NK-92 treated with Interleukin-12 subunit alpha and Interleukin-12 subunit beta, amount 100 ng/mL, for 24 hours (cell line): ENCODE measurements at places on chromosomes 11 and 22.

GRCh38 chr11:44851496-44851895 is 99.2 kb downstream of the TP53I11 start:
- DNase-seq: no peak

DNA sequence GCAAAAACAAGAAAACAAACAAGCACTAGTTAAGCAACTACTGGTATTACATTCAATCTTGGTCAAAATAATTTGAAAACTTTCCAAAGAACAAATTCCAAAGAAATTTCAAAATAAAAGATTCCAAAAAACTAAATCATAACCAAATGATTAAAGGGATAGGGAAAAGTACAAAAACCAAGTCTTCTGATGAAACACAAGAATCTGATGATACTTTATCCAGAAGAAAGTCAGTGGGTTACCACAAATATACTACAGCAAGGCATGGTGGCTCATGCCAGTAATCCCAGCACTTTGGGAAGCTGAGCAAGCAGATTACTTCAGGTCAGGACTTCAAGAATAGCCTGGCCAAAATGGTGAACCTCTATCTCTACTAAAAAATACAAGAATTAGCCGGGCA is 59.1 kb downstream of the NUP98 start:
- DNase-seq: no peak

DNA sequence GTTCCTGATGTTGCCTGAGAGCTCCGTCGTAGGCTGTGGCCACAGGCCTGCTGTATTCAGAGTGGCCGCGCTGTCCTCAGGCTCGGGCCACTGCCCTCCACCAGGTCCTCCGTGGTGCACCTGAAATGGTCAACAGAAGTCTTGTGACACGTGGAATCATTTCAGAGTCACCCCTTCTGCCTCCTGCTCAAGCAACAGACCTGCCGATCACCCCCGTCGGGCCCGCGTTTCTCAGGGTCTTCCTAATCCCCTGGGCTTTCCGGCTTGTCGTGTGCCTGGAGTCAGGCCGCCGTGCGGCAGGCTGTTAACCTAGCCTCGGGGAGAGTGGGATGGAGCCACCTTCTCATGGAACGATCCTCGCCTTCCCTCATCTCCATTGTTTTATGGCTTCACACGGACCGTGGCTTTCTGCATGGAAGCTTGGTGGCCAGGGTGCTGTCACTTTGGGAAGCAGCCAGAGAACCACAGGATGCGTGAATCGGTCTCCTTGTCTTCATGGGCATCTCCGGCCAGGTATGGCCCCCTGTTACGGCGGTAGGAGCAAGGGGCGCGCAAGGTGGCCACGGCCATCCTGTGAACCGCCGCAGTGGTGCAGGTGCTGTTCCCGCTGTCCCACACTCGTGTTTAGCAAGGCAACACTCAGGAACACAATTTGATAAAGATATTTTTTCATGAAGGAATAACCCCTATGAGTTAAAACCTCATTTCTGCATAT is 24.1 kb downstream of the NADSYN1 start:
- DNase-seq: no peak

GRCh38 chr22:43113526-43114251 is 3.1 kb downstream of the BIK start:
- no peak for DNase-seq

GRCh38 chr22:20205964-20206708 is 55.3 kb upstream of the CCDC188 start:
- no peak for DNase-seq

- no peak for DNase-seq
Measured at GRCh38 chr11:12900496-12900895, 108.6 kb upstream of the RASSF10 start.

DNA sequence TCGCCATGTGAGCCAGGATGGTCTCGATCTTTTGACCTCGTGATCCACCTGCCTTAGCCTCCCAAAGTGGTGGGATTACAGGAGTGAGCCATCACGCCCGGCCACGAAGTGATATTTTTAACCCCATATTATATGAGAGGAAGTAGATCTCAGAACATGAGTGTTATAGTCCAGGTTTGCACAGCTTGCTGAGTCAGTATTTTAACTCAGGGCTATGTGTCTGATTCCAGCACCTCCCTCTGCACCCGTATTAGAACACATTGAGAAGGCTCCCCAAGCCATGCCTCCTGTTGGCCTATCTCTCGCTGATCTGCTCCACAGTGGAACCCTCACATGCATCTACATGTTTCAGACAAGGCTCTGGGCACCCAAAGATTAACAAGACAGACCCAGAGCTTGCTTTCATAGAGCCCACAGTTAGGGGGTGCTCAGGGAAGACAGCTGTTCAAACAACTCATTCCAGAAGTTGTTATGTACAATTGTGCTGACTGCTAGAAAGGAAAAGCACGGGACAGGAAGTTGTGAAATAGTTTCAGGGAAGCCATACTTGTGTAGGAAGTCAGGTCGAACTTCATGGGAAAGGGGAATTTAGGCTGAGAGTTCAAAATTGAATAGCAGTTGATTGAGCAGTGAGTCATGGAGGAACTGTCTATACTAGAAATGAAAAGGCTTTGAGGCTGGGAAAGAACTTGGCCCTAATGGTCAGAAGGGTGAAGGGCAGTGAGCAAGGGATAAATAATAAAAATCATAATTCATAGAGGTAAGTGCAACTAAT is 49.3 kb upstream of the CLPB start:
- no peak for DNase-seq

GRCh38 chr22:35218079-35218478 is 39.2 kb upstream of the HMGXB4 start:
- DNase-seq: no peak

- no peak for DNase-seq
Measured at GRCh38 chr11:102882389-102883024, 7.7 kb upstream of the MMP12 start.

DNA sequence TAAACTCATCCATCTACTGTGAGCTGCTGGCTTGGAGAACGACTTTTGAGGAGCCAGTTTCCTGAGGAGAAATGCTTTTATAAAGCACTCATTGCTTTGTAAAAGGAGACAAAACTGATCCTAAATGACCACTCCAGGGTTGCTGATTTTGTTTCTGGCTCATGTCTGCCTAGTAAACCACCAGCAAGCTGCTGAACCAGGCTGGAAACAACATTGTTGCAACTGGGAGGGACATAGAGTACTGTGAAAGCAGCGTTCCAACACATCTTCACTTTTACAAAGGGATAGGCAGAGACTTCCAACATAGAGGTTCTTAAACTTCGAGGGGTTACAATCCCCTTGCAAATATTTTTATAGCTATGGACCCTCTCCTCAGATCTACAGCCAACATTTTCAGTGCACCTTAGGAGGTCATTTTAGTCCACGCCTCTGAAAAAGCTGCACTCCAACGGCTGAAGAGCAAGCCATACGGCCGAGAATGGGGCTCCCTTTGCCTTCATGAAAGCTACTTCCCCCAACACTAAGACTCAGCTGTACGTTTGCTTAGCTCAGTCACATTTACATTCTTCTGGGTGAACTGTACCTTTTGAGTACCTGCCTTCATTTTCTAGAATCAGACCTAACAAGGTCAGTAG is 54.7 kb downstream of the PANX1 start:
- no peak for DNase-seq

DNA sequence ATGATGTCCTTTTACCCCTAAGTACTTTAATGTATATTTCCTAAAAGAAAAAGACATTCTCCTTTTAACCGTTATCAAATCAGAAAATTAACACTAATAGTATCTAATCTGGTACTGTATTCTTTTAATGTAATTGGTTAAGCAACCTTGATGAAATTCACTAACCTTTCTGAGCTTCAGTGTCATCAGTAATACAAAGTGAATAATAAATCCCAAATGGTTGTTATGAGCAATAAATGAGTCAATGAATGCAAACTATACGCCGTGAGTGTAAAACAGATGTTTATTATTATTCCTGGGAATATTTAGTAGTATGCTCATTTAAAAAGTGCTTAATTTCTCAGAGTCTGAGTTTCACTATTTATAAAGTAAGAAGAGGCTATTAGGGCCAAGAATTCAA is 21.5 kb downstream of the UEVLD start:
- DNase-seq: no peak

DNA sequence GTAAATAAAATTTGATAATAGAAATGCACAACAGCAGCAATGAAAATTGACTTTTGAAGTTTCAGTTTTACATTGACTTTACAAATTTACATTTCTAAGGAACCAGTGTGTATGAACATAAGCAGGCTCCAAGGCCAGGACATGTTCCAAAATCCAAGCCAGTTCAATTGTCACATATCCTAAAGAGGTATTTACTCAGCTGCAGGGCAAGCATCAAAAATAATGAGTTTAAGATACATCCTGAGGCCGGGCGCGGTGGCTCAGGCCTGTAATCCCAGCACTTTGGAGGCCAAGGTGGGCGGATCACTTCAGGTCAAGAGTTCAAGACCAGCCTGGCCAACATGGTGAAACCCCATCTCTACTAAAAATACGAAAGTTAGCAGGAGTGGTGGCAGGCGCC is 39.0 kb upstream of the AKIP1 start:
- no peak for DNase-seq

DNA sequence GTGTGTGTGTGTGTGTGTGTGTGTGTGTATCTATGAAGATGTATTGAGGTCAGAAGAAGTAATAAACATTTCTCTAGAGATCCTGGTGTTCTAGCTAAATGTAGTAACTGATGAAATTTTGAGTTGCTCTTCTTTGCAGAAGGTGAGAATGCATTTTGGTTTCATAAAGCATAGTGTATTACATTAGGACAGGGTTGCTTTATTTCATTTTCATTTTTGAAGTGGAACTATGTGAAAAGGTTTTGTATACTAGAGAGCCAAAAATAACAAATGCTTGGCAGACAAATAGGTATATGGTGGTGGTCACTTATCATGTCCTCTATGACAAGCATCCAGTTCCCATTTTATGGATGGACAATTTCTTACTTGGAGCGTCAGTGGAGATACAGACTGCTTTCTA is 99.0 kb downstream of the CASP12 start:
- no peak for DNase-seq

GRCh38 chr22:17997456-17997855 is 26.9 kb downstream of the MICAL3 start:
- no peak for DNase-seq

DNA sequence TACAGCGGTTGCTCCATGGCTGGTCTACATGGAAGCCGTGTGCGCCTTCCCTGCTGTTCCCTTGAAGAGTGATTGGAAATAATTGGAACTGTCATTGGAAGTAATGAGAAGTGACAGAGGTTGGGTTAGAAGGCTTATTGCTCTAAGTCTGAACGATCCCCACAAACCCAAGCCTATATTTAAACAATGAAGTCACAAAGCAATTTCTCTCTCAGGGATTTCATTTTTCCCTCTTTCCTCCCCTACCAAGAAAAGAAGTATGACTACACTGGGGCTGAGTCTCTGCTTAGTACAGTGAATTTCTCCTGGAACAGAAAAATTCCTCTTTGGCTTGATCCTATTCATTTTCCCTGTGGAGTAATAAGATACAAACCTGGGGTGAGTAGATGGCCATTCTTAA is 7.8 kb downstream of the CLMP start:
- DNase-seq: no peak

GRCh38 chr11:10858439-10859325 is 829 bp upstream of the ZBED5 start:
- DNase-seq: peak; percentile 50

GRCh38 chr11:1481483-1481825 is 5.1 kb downstream of the MOB2 start:
- no peak for DNase-seq

DNA sequence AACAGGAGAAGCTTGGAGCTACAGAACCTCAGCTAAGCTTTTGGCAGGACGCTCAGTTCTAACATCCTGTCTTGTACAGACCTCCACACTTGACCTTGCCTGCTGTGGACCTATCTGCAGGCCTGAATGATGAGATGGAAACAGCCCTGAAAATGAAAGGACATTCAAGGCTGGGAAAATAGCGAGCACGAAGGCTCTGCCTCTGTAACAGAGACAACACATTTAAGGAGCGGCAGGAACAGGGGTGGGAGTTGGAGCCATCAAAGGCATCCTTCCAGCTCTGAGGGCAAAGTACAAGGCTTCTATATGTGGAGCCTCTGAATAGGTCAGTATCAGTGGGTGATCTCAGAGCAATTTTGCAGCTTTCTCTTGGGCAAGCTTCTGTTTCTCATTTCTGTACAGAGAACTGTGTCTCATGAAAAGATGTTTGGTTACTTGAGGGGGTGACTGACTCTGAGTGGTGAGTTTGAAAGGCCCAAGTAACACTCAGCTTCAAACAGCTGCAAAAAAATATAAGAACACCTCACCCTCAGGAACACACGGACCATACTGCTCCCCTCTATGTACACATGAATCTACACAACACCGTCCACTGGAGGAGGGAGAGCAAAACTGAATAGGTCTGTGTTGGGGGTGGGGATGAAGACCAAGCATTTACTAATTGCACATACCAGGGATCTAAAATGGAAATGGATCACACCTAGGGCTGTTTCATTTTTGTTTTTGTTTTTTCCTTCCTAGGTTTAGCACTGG is 101.6 kb downstream of the CCDC81 start:
- DNase-seq: no peak

GRCh38 chr11:123473941-123474677 is 44.0 kb downstream of the GRAMD1B start:
- no peak for DNase-seq

GRCh38 chr11:43067681-43068080 is 244.1 kb upstream of the API5 start:
- no peak for DNase-seq

GRCh38 chr11:73810637-73811036 is 23.0 kb downstream of the MRPL48 start:
- DNase-seq: no peak

DNA sequence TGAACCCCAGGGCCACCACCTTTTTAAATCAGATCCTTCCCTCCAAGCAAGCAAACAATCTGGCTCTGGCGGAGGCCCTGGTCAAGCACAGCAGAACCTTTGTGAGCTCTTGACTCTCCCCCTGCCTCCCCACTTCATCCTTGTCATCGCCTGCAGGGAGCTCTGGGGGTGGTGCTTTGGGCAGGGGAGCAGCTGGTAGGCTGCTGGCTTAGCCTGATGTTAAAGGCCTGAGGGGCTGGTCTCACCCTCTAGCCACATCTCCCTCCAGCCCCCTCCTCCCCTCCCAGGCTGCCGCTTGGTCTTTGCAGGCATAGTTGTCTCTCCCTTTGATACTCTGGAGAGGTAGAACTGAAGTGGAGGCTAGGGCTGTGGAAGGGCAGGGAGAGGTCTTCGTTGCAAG is 50.9 kb downstream of the THAP12 start:
- no peak for DNase-seq

DNA sequence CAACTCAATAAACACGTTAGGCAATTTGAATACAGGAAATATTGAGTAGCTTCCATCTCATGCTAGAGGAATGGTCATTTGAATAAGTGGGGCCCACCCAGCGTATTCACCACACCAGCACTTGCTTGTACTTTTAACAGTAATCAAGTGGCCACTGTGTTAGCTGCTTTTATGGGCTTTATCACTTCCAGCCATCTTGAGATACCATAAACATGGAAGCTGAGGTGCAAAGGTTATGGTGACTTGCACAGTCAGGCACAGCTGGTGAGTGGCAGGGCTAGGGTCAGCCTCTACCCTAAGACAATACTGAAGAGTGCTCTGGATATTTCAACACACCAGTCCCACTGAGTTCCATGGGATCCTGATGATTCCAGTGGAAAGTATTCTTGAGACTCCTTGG is 6.7 kb downstream of the JOSD1 start:
- DNase-seq: no peak
